GM18507 (cell line): ENCODE measurements at places on chromosomes 6 and 20.

DNA sequence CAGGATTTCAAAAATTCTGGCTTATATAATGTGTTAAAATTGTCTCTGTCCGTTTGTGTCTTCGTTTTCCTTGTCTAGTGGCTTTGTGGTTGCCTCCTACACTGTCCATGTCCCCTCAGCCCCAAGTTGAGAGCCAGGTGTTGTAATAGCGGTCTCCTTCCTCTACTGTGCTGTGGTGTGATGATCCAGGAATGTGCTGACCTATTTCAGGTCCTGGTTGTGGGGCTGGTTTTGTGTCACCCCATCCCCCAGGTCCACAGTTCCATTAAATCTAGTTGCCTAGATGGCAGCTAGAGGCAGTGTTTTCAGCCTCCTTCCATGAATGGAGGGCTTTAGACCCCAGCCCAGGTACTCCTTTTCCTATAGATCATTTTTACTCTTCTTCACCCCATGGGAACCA is 128.7 kb downstream of the DNAH8 start:
- DNase-seq = no peak

DNA sequence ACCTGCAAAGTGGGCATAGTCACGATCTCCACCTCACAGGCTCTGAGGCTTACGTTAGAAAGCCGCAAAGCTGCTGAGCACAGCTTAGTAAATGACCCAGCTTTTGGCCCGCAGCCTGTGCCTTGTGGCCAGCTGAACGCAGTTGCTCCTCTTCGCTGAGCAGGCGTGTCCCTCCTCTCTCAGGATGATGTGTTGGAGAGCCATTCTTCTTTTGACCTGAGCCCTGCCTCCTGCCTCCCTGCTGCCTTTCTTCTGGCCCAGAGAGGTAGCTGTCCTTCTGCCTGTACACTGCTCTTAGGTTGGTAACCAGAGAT is 47.6 kb upstream of the MYL9 start:
- DNase-seq = no peak

DNA sequence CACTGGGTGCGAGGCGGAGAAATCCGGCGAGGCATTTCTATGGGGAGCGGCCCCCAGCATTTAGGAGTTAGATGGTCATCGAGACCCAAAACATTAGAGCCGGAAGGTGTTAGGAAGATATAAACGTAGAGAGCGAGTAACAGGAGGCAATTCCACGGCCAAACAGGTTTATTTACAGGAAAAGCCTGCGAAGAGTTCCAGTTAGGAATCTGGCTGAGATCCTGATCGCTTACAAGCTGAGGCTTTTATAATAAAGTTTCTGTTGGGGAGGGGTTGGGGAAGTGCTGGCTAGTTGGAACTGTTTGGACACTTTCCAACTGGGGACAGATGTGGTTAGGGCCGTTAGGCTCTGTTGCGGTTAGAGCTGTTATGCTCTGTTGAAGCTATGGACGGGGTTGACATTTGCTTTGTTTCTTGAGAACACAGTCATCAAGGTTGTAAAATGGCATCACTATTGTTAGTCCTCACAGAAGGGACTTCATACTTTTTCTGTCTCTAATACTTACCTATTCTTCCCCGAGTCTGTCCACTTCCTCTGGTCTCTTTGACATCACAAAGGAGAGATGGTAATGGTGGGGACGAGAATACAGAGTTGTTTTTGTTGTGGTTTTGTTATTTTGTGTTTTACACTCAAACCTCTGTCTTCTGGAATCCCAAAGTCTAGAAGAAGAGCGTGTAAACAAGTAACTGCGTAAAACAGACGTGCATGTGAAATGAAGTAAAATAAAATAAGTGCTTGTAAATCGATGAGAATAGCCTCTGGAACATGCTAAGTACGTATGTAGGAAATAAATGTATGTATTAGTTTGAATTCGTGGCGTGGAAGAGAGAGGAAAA is 554 bp upstream of the ZSCAN31 start:
- DNase-seq = no peak

DNA sequence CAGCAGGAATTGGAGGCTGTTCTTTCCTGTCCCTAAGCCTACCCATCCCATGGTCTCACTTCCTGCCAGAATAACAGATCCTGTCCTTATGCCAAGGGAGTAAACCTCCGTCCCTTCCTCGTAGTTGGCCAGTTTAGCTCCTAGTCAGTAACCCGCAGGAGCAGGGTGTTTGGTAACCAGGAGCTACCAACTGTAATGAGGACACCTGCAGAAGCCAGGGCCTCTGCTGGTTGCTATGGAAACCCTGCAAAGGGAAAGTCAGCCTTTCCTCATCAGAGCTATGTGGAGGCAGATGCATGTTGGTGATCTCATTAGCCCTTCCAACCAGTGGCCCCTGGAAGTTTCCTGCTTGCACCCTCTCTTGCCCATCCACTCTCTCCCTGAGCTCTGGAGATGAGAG is 368.2 kb upstream of the SULF2 start:
- no peak for DNase-seq

DNA sequence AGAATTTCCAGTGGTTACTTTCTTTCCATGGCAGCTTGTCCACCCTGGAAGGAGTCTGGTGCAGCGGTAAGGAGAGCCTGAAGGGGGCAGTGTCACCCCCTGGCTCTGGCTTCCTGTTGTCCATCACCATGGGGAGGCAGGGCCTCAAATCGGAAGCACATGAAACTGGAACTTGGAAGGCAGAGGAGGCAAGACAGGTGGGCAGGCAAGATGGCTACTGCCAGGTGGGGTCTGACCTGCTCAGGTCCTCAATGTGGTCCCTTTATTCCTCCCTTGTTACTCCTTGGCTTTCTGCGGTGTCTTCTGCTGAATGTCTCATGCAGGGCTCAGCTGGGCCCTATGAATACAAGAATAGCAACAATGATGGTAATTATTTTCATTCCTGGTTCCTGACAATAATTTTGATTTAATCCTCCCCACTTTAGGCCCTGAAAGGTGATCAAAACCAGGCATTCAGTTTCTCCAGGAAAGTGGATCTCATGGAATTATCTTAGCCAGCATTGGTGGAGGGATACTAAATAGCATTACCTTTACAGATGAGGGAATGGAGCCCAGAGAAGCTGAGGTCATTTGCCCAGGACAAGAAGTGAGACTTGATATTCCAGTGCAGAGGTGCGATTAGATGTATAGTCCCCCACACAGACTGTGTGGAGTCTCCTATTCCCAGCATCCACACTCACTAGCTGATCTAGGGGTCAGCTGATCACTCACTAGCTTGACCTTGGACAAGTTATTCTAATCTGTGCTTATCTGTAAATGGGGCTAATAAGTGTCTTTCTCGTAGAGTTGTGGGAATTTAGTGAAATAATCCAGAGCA is 17.6 kb upstream of the SNAI1 start:
- no peak for DNase-seq

DNA sequence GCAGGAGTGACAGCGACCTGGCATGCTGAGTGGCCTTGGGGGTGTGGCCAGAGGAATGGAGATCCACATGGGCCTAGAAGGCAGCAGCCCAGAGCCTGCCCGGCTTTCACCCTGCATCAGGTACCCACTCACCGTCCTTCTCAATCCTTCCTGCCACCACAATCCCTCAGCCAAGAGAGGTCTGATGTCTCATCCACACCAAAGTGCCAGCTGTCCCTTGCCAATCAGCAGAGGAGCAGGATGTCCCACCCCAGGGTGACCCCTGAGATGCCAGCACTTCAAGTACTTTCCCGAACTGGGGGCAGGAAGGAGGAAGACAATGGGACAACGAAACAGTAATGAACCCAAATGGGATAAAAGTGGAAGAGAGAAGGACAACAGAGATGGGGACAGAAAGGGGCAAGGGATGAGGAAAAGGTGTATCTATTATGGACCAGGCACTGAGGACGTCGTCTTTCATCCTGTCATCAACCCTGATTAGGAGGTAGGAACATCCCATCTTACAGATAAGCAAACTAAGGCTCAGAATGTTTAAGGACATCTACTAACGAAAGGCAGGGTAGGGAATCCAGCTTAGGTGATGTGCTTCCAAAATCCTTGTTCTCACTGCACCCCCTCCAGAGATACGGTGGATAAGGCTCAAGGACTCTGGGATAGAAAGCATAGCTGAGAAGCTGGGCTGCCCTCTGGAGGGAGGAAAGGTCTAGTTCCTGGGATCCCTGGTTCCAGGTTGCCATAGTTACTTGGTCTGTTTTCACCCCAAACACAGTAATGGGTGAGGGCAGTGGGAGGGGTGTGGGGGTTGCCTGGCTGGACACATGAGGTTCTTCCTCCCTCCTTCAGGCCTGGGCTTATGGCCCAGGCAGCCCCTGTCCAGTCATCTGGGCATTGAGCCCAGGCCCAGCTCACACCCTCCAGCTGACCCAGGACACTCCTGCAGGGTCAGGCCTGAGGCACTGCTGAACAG is 4.5 kb upstream of the TNXB start:
- no peak for DNase-seq

- DNase-seq = no peak
Observed at GRCh38 chr6:90525421-90525820, 61.5 kb downstream of the MAP3K7 start.

DNA sequence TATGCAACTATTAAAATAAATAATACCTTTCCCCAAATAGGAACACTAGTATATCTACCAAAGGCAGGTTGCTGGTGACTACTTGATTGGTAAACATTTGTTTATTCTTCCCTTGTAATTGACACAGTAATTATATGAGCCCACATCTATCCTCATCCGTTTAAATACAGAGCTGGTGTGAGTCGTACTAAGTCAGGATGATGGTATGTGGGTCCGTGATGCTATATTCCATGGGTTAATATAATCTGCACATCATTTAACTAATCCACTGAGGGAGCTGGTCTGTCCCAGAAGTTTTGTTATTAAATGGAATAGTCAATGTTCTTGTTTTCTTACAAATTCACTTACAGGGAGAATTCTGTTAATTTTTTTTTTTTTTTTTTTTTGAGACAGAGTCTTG is 164.0 kb upstream of the AGPAT4 start:
- DNase-seq = no peak

DNA sequence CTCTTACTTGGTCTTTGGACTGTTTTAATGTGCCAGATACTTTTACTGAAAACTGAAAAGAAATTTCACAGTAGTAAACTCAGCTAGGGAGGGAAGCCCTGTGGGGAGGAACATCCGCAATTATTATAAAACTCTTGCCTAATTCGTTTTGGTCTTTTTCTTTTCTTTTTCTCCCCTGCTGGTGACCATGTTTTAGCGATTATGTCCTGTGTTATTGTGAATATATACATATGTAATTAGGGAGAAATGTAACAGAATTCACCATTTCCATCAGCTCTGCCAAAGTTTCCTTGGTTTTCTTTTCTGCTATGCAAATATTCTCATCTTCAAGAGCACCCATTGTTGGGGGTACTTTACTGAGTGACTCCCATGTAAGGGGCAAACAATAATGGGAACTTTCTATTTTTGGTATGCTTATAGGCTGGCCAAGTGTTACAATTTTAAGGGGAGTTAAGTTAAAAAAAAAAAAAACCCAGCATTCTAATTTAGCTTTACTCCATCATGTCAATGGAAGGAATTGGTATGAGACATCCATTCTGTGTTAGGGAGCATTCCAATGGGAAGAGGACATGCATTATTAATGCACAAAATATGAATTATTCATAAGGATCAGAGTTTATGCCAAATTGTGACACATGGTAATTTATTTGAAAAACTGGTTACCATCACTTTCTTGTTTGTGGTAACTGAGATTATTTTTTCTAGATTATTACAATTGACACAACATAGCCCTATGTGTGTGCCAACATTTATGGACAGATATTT is 2.0 kb downstream of the DOK5 start:
- DNase-seq = no peak
